ENCODE measurements at places on chromosomes 11 and 22.

DNA sequence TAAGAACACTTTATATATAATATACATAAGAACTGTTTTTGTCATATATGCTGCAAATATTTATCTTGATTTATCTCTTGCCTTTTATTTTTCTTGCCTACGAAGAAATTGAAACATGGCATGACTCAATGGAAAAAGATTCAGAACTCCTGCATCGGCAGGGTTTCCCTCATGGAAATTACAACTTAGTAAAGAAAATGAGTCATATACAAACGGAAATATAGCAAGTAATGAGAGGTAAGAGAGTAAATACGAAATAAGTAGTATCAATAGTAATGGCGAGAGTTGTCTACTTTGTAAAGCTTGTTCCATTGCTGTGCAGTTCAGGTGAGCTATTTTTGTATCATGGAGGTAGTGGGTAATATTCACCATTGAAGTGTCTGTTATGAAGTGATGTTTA is 350.4 kb downstream of the DDX10 start:
- DNase-seq = peak; percentile 81

GRCh38 chr11:12167061-12168000 is 56.9 kb downstream of the MICAL2 start:
- DNase-seq = peak; percentile 97

DNA sequence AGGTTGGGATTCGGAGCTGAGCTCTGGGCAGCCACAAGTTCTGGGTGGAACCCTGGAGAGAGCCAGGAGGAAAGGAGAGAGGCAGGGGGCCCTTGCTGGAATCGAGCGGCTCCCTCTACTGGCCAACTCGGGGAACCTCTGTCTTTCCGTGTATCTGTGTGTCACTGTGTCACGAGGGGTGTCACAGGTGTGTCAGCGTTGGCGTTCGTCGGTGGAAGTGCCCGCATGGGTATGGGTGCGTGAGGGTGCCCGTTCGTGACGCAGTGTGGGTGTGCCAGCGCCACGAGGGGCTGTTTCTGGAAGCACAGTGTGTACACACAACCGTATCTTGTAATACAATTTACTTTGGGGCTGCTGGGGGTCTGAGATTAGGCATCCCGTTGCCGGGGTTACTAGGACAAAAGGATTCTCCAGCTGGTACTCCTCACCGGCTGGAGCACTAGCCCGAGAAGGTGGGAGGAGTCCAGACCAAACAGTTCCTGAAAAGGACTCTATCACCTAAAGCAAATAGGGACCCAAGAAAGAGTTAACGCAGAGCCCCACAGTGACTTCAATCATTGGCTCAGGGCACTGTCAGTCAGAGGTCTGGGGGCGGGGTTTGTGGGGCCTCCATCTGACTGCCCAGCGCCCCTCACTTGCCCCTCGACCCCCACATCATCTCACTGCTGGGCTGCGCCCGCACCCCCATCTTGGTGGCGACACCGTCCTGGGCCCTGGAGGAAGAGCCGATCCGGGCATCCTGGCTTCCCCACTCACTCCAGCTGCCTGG is 2.6 kb upstream of the BCL9L start:
- DNase-seq = peak; percentile 93

GRCh38 chr22:48581796-48582469 is 1245.7 kb downstream of the BRD1 start:
- peak; percentile 20 for DNase-seq

DNA sequence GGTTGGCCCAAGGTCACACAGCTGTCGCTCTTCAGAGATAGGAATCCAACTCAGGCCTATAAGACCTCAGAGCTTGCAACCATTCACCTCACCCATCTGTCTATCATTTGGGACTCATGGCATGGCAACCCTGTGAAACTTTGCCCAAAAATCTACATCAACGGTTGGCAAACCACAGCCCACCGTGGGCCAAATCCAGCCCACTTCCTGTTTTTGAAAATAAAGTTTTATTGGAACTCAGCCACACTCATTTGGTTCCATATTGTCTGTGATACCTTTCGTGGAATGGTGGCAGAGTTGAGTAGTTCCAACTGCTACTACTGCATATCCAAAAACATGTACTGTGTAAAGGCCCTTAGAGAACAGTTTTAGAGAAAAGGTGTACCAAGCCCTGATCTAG is 307.8 kb downstream of the MN1 start:
- DNase-seq = no peak

GRCh38 chr11:27882066-27882697 is 181.9 kb upstream of the BDNF start:
- no peak for DNase-seq

DNA sequence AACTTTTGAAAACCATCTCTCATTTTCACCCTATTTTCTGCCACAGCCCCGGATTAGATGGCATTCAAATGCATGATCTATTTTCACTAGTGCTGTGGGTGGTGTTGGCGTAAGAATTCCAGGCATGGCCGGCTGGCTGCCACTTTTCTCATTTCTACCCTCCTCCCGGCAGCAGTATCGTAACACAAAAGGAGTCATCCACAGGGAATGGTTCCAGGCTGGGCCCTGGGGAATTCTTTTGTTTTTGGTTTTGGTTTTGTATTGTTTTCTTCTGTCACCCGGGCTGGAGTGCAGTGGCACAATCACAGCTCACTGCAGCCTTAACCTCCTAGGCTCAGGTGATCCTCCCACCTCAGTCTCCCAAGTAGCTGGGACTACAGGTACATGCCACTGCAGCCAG is 13.8 kb downstream of the JAML start:
- DNase-seq = peak; percentile 12

DNA sequence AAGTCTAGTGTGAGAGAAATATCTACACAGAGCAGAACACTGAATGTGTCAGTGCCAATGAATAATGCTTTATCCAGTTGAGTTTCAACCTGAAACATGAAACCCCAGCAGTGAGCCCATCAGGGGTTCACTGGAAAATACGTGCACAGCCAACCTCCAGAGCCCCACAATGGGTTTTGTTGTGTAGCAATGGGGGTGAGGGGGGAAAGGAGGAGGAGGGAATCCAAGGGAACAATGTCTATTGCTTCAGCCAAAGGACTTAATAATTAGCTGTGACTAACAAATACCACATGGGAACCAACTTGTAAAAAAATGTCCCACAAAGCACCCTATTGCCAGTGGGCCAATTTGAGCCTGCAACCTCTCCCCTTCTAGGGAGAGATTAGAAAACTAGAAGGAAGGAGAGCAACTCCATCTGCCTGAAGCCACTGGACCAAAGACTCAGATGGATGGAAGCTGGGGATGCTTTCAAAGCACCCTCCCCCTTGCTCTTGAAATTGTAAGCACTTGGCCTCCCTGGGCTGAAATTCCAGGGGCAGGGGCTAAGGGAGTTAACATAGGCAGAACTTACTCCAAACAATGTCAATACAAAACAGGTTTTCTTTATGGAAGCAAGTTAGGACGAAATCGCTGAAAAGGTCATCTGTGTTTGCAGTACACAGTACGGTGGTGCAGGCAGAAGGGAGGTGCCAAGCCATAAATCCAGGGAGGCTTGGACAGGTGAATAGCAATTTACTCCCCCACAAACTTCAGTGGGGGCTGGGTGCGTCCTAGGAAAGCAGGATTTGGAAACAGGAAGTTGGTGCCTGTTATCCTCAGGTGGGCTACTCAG is 99.8 kb downstream of the ARL14EP start:
- DNase-seq = no peak

Measured in fibroblast of skin of right biceps (primary cell).